ENCODE measurements at places on chromosomes 1 and 21.
A peak's percentile ranks its signal among the peaks of the same experiment; 100 is the strongest.

DNA sequence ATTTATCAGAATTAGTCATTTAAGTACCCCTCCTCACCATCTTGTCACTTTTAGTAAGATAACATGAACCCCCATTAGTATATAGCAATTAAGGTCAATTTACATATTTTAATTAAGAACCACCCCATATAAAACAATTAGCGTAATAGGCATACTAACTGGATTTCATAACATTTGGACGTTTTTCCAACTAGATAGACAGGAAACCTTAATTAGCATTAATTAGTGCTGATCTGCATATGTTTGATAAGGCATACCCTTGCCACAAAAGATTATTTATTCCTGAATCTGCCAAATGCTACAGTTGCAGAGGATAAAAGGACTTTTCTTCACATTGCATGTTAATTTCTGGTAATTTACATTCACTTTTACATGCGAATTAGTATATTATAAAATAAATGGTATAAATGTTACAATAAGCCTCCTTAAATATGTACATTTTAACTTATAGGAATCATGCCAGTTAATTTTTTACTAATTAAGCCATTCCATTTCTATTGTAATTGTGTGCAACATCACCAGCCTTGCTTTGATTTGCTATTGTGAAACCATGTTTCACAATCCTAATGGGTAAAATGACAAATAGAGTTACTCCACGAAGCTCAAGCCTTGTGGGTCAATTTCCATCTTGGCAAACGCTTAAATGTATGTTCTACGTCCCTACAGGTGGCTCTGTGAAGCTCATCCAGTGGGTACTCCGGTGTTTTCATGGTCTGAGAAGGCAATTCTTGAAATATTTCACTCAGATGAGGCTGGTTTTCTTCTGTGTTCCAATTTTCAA, 469.6 kb downstream of the DPYD start:
- DNase-seq = no peak

- peak; percentile 86 for DNase-seq
Measured at GRCh38 chr1:6259491-6260362, 1.2 kb downstream of the GPR153 start.

- peak; percentile 44 for DNase-seq
Measured at GRCh38 chr1:8816264-8816663, 1.2 kb downstream of the RERE start.

- DNase-seq = no peak
Measured at GRCh38 chr1:169120066-169120465, 13.6 kb downstream of the ATP1B1 start.

DNA sequence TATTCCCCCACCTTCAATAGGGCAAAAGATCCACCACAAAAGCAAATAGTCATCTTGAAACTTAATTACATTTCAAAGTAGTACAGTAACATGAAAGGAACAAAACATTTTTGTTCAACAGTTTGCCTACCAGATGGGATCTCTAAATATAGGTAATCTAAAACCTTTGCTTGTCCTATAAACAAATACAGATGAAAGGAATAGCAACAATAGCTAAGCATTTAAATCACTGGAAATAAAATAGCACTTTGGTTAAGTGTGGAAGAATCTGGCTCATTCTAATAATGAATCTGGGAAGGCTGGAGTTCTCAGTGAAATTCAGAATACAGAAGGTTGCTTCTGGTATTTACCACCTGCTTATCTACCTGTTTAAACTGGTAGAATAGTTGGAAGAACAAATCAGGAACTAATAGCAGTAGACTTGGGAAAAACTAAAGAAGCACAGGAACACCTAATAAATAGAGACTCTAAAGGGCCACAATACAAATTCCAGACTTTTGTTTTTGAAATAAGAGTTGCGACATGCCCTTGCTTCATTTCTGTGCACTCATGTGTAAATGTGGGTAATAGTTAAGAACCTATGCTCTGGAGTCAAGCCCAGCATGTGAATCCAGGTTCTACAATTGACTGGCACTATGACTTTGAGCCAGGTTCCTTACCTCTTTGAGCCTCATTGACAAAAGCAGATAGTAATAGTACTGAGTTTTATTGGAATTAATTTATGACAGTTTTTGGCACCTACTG, 2.3 kb upstream of the LYPLAL1 start:
- no peak for DNase-seq

DNA sequence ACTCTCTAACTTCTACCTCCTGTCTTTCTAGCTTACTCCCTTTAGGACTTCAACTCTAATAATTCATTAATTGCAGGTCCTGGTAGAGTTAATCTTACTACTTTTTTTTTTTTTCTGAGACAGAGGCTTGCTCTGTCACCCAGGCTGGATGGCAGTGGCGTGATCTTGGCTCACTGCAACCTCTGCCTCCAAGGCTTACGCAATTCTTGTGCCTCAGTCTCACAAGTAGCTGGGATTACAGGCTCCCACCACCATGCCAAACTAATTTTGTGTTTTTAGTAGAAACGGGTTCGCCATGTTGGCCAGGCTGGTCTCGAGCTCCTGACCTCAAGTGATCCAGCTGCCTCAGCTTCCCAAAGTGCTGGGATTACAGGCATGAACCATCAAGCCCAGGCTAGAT, 15.7 kb downstream of the BTBD8 start:
- DNase-seq = no peak

GRCh38 chr1:203907901-203908300, 46.5 kb downstream of the SNRPE start:
- DNase-seq = no peak

Measured in NCI-H82 (cell line).